ENCODE measurements at places on chromosomes 1 and 21.

GRCh38 chr1:118290046-118290445 is 105.0 kb upstream of the SPAG17 start:
- no peak for DNase-seq

- DNase-seq = no peak
Observed at GRCh38 chr1:232260861-232261260, 369.1 kb downstream of the SIPA1L2 start.

DNA sequence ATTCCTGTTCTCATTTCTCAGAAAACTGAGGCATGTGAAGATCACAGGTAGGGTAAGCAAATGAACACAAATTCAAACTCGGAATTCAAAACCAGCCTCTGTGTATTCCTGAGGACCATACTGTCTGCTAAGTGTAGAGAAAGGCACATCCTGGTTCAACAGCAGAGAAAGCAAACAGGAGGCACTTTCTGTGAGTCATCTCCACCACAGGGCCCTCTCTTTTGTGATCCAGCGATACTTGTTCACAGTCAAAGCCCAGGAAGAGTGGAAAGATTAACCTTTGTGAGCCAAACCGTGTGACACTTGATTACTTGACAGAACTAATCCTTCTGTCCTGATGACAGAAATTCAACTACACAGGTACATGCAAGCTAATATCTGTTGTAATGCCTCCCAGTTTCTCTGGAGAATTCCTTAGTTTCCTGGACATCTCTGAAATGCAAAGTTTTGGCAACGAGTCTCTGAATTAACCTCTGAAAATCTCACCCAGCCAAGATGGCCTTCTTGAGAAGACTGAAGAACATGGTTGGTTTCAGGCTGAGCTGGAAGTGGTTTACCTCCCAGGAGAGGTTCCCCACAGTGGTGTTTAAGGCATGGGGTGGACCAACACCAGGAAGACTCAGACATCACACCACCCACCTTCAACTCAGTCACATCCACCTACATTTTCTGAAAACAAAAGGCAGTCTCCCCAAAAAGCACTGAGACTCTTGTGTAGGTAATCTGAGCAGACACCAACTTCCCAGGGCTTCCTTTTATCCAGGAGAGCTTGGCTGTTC is 98.2 kb upstream of the ERG start:
- DNase-seq = peak; percentile 31

DNA sequence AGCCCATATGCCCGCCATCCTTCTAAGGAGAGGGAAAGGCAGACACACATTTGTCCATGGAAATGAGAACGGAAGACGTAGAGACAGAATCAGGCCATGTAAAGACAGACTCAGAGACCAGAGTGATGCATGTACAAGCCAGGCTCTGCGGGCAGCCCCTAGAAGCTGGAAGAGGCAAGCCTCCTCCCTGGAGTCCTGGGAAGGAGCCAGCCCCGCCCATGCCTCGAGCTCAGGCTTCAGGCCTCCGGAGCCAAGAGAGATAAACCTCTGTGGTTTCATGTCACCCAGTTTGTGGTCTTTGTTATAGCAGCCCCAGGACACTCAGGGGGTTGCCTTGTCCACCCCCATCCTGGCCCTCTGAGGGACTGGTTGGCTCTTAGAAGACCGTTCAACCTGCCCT is 11.6 kb downstream of the PDE9A start:
- DNase-seq = no peak

DNA sequence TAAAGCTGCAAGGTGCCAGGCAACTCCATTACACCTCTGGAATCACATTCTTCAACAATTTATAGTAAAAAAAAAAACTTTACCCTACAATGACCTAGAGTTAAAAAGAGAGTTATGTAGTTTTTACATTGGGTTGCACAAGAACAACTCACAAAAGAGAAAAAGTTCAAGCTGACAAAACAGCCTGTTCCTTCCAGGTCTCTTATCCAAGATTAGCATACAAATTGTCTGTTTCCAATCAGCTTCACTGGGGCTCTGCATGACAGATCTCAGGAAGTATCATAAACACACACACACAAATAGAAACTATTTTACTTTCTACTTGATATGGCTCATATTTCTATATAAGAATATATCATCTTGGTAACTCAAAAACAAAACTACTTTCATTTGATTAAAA is 154.6 kb downstream of the PCNX2 start:
- DNase-seq = no peak

GRCh38 chr21:25039461-25040380 is 567.6 kb downstream of the MRPL39 start:
- no peak for DNase-seq

- DNase-seq = no peak
Observed at GRCh38 chr1:218339267-218339831, 5.8 kb upstream of the TGFB2 start.

DNA sequence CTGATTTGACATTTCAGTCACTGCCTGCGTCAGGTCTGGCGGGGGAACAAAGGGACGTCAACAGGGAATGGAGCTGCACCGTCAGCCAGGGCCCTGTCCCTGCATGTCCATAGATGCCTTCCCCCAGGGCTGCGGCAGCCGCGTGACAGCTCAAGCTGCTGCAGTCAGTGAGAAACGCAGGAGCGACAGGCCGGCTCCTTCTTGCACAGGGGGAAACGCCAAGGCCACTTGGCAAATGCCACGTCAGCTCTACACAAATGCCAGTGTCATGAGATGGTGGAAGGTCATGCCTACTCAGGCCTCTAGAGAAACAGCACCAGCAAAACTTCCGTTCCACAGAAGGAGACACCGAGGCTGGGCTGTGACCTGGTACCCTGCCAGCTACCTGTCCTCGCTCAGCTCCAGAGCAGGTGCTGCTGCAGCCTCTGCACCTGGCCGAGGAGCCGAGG is 37.7 kb downstream of the SYF2 start:
- DNase-seq = no peak

DNA sequence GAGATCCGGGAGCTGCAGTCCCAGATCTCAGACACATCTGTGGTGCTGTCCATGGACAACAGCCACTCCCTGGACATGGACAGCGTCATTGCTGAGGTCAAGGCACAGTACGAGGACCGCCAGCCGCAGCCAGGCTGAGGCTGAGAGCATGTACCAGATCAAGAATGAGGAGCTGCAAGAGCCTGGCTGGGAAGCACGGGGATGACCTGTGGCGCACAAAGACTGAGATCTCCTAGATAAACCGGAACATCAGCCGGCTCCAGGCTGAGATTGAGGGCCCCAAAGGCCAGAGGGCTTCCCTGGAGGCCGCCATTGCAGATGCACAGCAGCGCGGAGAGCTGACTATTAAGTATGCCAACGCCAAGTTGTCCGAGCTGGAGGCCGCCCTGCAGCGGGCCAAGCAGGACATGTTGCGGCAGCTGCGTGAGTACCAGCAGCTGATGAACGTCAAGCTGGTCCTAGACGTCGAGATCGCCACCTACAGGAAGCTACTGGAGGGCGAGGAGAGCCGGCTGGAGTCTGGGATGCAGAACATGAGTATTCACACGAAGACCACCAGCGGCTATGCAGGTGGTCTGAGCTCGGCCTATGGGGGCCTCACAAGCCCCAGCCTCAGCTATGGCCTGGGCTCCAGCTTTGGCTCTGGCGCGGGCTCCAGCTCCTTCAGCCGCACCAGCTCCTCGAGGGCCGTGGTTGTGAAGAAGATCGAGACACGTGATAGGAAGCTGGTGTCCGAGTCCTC is 25.5 kb downstream of the ETV3L start:
- peak; percentile 17 for DNase-seq

DNA sequence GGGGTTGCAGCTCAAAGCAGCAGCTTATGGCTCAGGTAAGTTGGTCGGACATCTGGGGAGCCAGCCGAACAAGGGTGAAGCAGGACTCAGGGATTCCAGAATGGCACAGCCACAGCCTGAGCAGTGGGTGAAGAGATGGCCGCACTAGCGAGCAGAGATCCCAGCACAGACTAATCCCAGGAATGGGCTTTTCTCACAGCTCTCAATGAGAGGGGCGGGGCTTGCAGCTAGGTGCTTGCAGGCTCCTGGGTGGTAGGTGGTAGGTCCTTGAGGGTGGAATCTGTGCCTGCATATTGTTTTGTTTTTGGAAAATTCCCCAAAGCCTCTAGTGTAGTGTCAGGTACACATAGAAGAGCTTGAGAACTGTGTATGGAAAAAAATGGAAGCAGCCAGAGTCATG is 9.0 kb downstream of the KIAA0040 start:
- DNase-seq = no peak

GRCh38 chr1:16144325-16145029 is 11.4 kb downstream of the EPHA2 start:
- DNase-seq = no peak

GRCh38 chr1:167344615-167345385 is 124.1 kb downstream of the POU2F1 start:
- no peak for DNase-seq

- no peak for DNase-seq
Observed at GRCh38 chr1:117066367-117066766, 6.2 kb downstream of the TTF2 start.

DNA sequence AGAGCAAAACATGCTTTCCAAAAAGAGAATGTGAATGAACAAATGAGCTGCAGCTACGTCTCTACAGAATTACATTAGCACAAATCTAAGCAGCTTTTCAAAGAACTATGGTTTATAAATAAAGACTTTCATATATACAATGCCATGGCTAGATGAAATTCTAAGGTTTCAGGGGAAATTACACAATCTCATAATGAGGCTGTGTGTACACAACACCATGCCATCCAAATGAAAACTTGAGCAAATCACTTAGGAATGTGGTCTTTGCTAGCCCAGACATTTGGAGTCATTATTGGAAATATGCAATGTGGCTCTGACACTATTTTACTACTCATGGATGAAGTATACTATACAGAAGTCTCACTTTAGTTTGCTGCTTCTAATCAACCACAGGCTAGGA is 37.5 kb downstream of the SPAG17 start:
- DNase-seq = no peak

DNA sequence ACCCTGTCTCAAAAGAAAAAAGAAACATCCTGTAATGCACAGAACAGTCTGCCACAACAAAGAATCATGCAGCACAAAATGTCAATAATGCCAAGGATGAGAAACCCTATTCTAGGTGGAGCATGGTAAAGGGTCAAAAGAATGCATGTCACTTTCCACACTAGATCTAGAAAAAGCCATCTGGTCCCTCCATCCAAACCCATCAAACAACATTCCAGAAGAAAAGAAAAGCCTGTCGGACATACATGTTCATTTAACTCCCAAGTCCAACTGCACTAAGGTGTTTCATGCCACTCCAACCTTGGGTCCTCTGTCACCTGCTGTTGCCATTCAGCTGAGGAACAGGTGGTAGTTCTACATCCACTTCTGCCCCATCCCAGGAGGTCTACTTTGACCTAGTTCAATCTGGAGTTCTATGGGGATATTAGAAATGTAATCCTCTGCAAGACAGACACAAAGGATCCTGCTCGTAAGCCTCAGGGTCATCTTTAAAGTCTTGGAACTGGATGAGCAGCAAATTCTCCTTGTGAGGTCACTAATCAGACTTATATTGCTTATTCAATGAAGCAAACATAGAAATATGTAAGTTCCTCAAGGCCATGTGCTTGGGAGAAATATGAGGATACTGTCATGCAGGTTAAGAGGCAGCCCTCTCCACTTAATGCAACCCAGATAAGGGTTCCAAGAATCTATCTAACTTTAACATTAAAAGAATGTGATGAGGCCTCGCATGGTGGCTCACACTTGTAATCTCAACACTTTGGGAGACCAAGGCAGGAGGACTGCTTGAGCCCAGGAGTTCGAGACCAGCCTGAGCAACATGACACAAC is 3.7 kb downstream of the DEDD start:
- DNase-seq = no peak

GRCh38 chr1:55018395-55018794 is 19.7 kb downstream of the BSND start:
- no peak for DNase-seq

DNA sequence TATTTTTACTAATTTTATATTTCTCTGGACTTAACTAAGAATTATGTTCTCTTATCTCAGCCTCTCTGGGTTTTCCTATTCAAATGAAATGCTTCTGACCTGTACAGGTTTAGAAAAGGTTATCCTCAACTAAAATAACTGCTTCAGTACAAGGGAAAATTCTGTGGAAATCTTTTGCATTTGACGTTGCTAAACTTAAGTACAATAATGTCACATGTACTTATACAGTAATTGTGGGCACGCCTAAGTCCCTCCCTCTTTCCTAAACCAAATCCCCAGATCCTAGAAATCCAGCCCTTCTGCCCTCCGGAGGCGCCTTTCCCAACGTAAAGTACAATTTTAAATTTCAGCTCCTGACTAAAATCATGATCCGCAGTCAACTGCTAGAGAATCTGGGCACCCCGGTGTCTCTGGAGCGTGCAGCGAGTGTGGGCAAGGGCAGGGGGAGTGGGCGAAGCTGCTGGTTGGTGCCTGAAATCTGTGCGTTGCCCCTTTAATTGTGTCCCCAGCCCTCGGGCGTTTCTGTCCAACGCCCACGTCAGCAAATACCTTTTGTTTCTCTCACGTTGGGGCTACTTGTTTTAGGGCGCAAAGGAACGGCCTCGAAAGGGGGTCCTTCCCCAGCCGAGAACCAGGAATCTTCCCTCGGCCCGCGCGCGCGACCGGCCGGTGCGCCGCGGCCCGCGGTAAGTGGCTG is at the start of gene ZBTB8A:
Gene ZBTB8A (plus strand): TSS at position 541 of the 697 bp plus-strand sequence. CDS start 53,505 bp downstream, outside the sequence.
- DNase-seq = peak; percentile 7

DNA sequence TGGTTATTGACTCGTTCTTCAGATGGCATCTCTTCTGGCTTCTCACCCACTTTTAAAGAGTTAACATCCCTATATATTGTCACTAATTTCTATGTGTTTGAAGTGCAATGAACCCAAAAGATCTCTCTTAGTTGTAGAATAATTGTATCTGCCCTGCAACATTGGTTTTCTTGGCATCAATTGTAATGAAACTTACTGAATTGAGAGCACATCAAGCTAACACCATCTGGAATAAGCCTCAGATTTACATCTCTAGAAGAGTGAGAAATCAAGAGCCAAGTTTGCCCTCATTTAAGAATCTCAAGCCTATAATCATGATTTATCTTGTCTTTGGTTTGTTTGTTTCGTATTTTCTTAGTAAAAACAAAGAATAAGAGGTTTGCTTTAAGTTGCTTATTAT is 372.6 kb upstream of the LRRC7 start:
- DNase-seq = no peak

GRCh38 chr1:161502181-161502580 is 3.1 kb upstream of the FCGR2A start:
- no peak for DNase-seq

- no peak for DNase-seq
Observed at GRCh38 chr1:153397924-153398651, 7.2 kb upstream of the S100A8 start.

DNA sequence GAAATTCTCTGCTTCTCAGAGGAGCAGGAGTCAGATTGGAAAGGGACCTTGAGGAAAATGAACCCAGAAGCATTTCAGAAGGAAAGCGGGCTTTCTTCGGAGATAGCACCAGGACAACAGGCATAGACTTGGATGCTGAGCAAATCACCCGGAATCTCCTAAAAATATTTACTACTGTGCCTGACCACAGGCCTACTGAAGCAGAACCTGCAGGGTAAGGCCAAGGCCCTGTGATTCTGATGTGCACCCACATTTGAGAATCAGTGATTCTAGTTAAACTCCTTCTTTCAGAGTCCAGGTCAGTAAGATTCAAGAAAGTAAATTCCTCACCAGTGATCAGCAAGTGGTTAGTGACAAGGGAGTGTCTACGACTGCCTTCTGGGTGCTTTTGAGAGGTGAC is 307.3 kb upstream of the DUSP10 start:
- no peak for DNase-seq

GRCh38 chr1:108947871-108948525 is 15.3 kb downstream of the CLCC1 start:
- DNase-seq = no peak

- DNase-seq = no peak
Observed at GRCh38 chr1:58977598-58977997, 193.8 kb upstream of the JUN start.

Measured in T-helper 2 cell treated with Interferon-gamma antibody and Interleukin-4, amounts not matched to agents 5 μg/mL and 100 μg/mL, for 36 hours (primary cell).